Naive thymus-derived CD8-positive, alpha-beta T cell (primary cell): ENCODE measurements at places on chromosomes 12 and 14. TPM values are rescaled to one million over a fixed set of nuclear protein-coding genes. Genes with fewer than 3 reads are reported as not detected.

The HDAC7 gene
- 30.5 TPM for polyA plus RNA-seq

The OTOGL gene
- not detected for polyA plus RNA-seq

The ADAMTS20 gene
- not detected for polyA plus RNA-seq

The KLRC4 gene
- polyA plus RNA-seq = 13.6 TPM

The CFAP251 gene
- polyA plus RNA-seq = 0.03 TPM

The SIX6 gene
- polyA plus RNA-seq = not detected

The PLD4 gene
- polyA plus RNA-seq = not detected

The SIX4 gene
- polyA plus RNA-seq = not detected

The RDH16 gene
- 0.08 TPM for polyA plus RNA-seq

The RPL10L gene
- polyA plus RNA-seq = not detected

The DNAI7 gene
- not detected for polyA plus RNA-seq

The CCDC197 gene
- not detected for polyA plus RNA-seq

The EFS gene
- polyA plus RNA-seq = not detected

The DIO3 gene
- not detected for polyA plus RNA-seq

The OAS1 gene
- 22.9 TPM for polyA plus RNA-seq

The PLEKHD1 gene
- polyA plus RNA-seq = not detected

The REC8 gene
- 11.2 TPM for polyA plus RNA-seq

The C12orf50 gene
- not detected for polyA plus RNA-seq

The KSR2 gene
- polyA plus RNA-seq = not detected

The RERG gene
- polyA plus RNA-seq = not detected

The PTPN21 gene
- polyA plus RNA-seq = not detected

The SERPINA4 gene
- polyA plus RNA-seq = not detected

The PRPH gene
- not detected for polyA plus RNA-seq

The CLEC6A gene
- not detected for polyA plus RNA-seq

The TMEM52B gene
- not detected for polyA plus RNA-seq

The SIX1 gene
- not detected for polyA plus RNA-seq

The EPYC gene
- not detected for polyA plus RNA-seq

The BCL11B gene
- polyA plus RNA-seq = 12.1 TPM
